ENCODE measurements at places on chromosomes 3 and 15.

DNA sequence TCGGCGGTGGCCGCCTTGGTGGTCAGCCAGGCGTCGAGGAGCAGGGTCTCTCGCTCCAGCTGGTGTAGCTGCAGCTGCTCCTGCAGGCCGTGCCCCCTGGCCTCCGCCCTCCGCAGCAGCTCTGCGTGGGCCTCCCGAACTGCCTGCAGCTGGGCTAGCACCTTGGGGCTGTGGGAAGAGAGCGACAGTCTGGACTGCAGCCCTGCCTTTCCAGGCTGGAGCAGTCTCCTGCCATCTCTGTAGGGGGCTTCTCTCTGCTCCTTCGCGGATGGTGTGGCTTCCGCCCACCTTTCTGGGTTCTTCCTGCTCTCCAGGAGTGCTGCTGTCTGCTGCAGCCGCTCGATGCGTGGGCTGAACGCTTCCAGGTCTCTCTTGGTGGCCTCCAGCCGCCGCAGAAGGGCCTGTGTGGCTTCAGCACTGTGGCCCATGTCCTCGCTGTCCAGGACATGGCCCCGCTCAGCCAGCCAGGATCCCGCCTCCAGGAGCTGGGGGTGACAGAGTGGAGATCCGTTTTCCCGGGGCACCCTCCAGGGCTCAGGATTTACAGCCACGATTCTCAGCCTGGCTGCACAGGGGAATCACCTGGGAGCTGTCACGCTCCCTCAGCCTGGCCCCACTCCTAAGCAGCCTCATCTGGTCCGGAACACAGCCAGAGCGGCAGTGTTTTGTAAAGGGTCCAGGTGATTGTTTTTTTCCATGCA lies 16.8 kb downstream of the PLA2G4B start:
- no peak for DNase-seq
- no peaks in the 10 kb centered on the region for H3K36me3 ChIP-seq
- H3K4me3 ChIP-seq: no peak overlapping the region
- H3K4me1 ChIP-seq: peaks cover 7% of the 10 kb centered on the region

GRCh38 chr15:80531796-80532195 lies 127.6 kb downstream of the ARNT2 start:
- no peak overlapping the region for H3K27ac ChIP-seq
- DNase-seq: no peak
- no peak overlapping the region for H3K4me3 ChIP-seq
- H3K27me3 ChIP-seq: no peaks in the 10 kb centered on the region
- H3K4me1 ChIP-seq: no peaks in the 10 kb centered on the region

DNA sequence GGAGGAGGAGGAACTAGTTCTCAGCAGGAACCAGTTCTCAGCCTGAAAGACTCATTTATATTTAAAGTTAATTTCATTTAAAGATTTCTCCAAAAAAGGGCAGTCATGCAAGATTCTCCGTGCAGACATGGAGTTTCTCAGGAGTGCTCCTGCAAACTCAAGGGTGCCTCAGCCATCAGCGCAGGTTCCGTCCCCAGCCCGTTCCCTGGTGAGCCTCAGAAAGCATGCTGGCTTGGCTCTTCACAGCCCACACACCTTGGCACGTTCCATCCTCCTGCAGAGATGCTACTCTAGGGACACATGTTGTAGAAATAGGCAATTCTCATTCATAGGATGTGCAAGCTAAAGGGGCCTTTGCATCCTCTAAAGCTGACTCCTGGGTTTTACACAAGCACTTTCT lies 123.0 kb downstream of the LIPC start:
- H3K4me3 ChIP-seq: no peak overlapping the region
- no peaks in the 10 kb centered on the region for H3K36me3 ChIP-seq
- DNase-seq: no peak
- H3K4me1 ChIP-seq: peaks cover 10% of the 10 kb centered on the region
- H3K27ac ChIP-seq: no peak overlapping the region

DNA sequence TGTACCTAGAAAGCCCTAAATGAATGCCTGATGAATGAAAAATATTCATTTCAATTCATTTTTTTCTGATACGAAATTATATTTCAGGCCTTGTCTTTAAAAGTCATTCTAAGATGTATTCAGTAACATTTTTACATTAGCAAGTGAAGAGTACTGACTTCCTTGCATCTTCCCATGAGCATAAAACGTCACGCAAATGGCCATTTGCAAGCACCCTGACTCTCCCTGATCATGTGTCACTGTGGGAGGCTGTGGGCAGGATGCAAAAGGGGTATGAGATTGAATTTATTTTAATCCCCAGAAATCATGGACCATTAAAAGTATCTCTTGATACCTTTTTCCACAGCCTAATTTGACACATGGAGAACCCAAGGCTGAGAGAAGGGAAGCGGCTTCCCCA lies 105.0 kb downstream of the BDH1 start:
- peaks cover 30% of the 10 kb centered on the region for H3K4me1 ChIP-seq
- no peak overlapping the region for H3K27ac ChIP-seq
- no peak overlapping the region for H3K4me3 ChIP-seq

GRCh38 chr15:64009798-64010261 lies 36.5 kb downstream of the DAPK2 start:
- H3K27me3 ChIP-seq: no peaks in the 10 kb centered on the region
- H3K27ac ChIP-seq: no peak overlapping the region
- peaks cover 26% of the 10 kb centered on the region for H3K4me1 ChIP-seq

- no peaks in the 10 kb centered on the region for H3K27me3 ChIP-seq
- peak; percentile 3 for DNase-seq
- no peaks in the 10 kb centered on the region for H3K36me3 ChIP-seq
- H3K27ac ChIP-seq: no peak overlapping the region
- no peak overlapping the region for H3K4me3 ChIP-seq
- H3K4me1 ChIP-seq: no peaks in the 10 kb centered on the region
Observed at GRCh38 chr3:110625201-110625747, 446.3 kb upstream of the NECTIN3 start.

GRCh38 chr3:129485721-129486663 lies 42.4 kb upstream of the RHO start:
- peaks cover 25% of the 10 kb centered on the region for H3K4me1 ChIP-seq
- peak; percentile 54 for DNase-seq
- H3K27ac ChIP-seq: peak overlapping the region; percentile 46
- no peaks in the 10 kb centered on the region for H3K36me3 ChIP-seq
- no peak overlapping the region for H3K4me3 ChIP-seq

- peak overlapping the region; percentile 52 for H3K4me3 ChIP-seq
- peaks cover 14% of the 10 kb centered on the region for H3K4me1 ChIP-seq
Observed at GRCh38 chr15:79089890-79090486, 592 bp downstream of the RASGRF1 start.

DNA sequence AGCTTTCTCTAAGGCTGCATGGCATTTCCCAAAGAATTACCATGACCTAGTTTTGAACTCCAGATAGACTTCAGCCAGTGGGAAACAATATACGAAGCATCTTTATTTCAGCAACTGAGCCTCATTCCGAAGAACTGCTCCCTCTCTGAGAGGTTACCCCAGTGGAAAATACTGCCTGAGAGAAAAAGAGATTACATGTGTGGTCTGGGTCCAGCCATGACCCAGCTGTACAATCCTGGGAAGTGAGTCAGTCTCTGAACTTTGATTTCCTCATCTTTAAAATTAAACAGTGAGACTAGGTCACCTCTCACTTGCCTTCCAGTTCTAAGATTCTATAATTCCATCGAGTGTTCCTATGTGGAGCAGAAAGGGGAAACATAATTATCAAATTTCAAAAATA lies 42.4 kb downstream of the TNIK start:
- H3K4me3 ChIP-seq: no peak overlapping the region
- no peaks in the 10 kb centered on the region for H3K36me3 ChIP-seq

DNA sequence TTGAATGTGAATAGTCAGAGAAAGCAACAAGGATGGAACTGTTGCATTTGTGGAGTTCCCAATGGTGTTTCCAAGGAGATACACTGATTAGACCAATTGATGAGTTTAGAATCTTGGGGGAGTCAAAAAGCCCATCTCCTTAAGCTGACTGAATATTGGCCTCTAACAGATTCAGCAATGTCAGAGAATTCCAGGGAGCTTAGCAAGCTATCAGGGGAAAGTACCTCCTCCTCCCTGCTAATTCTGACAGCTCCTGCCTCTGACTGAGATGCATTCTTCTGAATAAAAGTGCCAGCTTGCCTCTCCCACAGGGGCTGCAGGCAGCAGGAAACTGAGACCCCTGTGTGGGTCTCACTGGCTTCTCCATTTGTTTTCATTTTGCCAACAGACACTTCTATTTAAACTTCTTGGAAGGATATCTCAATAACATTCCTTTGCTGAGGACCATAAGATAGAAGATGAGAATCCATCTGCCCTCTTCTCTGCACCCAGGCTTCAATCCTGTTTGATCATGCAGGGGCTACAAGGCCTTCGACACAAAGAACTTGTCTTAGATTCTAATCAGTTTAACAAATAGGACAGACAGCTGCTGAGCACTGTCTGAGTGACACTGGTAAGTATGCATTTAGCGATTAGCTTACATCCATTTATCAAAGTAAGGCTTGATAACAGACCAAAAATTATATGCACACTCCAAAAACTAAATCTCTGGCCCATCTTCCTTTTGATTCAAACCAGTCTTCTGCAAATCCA lies 1080.8 kb downstream of the TUSC7 start:
- no peak overlapping the region for H3K4me3 ChIP-seq
- DNase-seq: peak; percentile 68
- H3K36me3 ChIP-seq: no peaks in the 10 kb centered on the region
- H3K27ac ChIP-seq: peak overlapping the region; percentile 83

DNA sequence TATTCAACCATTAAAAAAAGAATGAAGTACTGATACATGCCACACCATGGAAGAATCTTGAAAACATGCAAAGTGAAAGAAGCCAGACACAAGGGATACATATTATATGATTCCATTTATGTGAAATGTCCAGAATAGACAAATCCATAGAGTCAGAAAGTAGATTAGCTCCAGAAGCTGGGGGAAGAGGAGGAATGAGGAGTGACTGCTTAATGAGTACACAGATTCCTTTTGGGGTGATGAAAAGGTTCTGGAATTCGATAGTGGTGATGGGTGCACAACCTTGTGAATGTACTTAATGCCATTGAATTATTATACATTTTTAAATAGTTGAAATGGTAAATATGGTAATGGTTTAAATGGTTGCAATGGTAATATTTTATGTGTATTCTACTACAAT lies 90.6 kb upstream of the SPATA12 start:
- H3K27ac ChIP-seq: no peak overlapping the region
- H3K36me3 ChIP-seq: no peaks in the 10 kb centered on the region
- no peaks in the 10 kb centered on the region for H3K27me3 ChIP-seq
- DNase-seq: no peak
- no peak overlapping the region for H3K4me3 ChIP-seq

DNA sequence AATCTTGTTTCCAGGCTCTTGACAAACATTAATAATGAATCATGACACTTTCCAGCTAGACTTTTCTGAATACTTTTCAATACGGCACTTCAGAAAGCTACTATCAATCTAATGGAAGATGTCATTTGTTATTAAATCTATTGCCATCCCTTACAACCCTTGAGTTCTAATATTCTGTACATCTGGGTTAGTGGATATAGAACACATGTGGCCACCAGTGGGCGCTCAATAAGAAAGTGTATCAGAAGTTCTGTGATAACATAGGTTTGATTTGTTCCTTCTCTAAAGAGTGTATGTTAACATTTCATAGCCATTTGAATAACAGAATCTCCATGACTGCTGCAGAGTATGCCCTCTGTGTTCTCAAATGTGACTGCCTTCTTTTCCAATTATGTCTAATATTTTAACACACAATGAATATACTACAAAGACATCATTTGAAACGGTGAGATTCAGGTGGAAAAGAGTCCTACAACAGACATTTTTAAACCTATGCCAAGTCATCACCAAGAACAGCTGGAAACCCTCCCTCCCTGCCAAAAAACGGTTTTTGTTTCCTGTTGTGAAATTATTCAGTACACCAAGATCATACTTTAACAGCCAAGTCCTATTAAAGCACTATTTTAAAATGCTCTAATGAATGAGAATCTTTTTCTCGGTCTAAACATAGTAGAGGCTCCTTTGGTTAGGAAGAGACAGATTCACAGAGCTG lies 22.2 kb downstream of the ALDH1A2 start:
- no peaks in the 10 kb centered on the region for H3K36me3 ChIP-seq
- no peaks in the 10 kb centered on the region for H3K27me3 ChIP-seq
- peak; percentile 52 for DNase-seq
- H3K4me1 ChIP-seq: peaks cover 26% of the 10 kb centered on the region
- H3K27ac ChIP-seq: no peak overlapping the region

GRCh38 chr15:32677238-32677750 lies 35.8 kb downstream of the SCG5 start:
- H3K36me3 ChIP-seq: no peaks in the 10 kb centered on the region
- no peak overlapping the region for H3K27ac ChIP-seq
- DNase-seq: peak; percentile 46
- peaks cover 10% of the 10 kb centered on the region for H3K4me1 ChIP-seq

GRCh38 chr3:124361566-124361965 lies 368.7 kb upstream of the UMPS start:
- H3K36me3 ChIP-seq: no peaks in the 10 kb centered on the region
- DNase-seq: no peak
- no peaks in the 10 kb centered on the region for H3K27me3 ChIP-seq
- H3K4me3 ChIP-seq: no peak overlapping the region
- H3K4me1 ChIP-seq: peaks cover 26% of the 10 kb centered on the region
- no peak overlapping the region for H3K27ac ChIP-seq

- no peak for DNase-seq
- no peak overlapping the region for H3K27ac ChIP-seq
- H3K36me3 ChIP-seq: no peaks in the 10 kb centered on the region
Observed at GRCh38 chr3:123361071-123361470, 87.8 kb downstream of the ADCY5 start.

GRCh38 chr3:50267280-50267913 lies 1.6 kb upstream of the SEMA3B start:
- peaks cover 52% of the 10 kb centered on the region for H3K4me1 ChIP-seq
- peak overlapping the region; percentile 16 for H3K4me3 ChIP-seq
- no peak overlapping the region for H3K27ac ChIP-seq
- H3K27me3 ChIP-seq: no peaks in the 10 kb centered on the region
- peak; percentile 52 for DNase-seq

DNA sequence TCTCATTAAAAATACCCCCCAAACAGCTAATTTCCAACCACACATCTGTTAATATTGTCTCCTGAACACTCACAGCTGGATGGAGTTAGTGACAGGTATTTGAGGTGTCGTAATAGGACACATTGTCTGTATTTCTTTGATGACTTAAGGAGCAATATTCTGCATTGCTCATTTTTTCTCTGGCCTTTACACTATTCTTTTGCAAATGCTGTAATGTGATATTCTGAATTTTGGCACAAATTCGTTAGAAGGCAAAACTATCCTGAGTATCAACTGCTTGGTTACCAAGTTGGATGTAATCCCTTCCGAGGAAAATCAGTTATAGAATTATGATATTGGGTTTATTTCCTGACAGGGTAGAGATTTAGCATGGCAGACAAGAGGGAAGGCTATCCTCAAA lies 1030.2 kb downstream of the MCTP2 start:
- DNase-seq: no peak
- peaks cover 49% of the 10 kb centered on the region for H3K4me1 ChIP-seq
- no peaks in the 10 kb centered on the region for H3K36me3 ChIP-seq
- H3K27ac ChIP-seq: no peak overlapping the region

GRCh38 chr15:31207246-31207645 lies 105.7 kb upstream of the TRPM1 start:
- H3K27ac ChIP-seq: no peak overlapping the region
- no peak overlapping the region for H3K4me3 ChIP-seq
- no peaks in the 10 kb centered on the region for H3K4me1 ChIP-seq
- H3K27me3 ChIP-seq: no peaks in the 10 kb centered on the region
- no peaks in the 10 kb centered on the region for H3K36me3 ChIP-seq
- no peak for DNase-seq
